ENCODE measurements at places on chromosomes 12 and 14.

GRCh38 chr12:45165284-45165683, 50.6 kb upstream of the ANO6 start:
- DNase-seq, result no peak

- DNase-seq, result no peak
These were observed 4.3 kb upstream of the MMP19 start for GRCh38 chr12:55847033-55847432.

- no peak for DNase-seq
These were observed 4.2 kb upstream of the TRHDE start for GRCh38 chr12:72267974-72268373.

GRCh38 chr12:12734054-12734453, 16.9 kb downstream of the CDKN1B start:
- DNase-seq, result no peak

DNA sequence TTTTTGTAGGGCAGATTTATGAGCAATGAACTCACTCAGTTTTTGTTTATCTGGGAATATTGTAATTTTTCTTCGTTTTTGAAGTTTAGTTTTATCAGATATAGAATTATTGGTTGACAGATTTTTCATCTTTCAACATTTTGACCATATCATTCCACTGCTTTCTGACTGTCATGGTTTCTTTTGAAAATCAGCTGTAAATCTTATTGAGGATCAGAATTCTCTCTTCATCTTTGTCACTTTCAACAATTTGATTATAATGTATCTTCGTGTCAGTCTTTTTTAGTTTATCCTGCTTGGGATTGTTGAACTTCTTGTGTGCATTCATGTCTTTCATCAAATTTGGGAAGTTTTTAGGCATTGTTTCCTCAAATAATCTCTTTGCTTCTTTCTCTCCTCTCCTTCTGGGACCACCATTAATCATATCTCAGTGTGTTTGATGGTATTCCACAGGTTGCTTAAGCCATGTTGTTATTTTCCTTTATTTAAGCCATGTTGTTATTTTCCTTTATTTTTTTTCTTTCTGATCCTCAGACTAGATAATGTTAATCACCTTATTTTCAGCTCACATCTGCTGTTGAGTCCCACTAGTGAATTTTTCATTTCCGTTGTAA, 229.7 kb upstream of the GARIN2 start:
- no peak for DNase-seq

DNA sequence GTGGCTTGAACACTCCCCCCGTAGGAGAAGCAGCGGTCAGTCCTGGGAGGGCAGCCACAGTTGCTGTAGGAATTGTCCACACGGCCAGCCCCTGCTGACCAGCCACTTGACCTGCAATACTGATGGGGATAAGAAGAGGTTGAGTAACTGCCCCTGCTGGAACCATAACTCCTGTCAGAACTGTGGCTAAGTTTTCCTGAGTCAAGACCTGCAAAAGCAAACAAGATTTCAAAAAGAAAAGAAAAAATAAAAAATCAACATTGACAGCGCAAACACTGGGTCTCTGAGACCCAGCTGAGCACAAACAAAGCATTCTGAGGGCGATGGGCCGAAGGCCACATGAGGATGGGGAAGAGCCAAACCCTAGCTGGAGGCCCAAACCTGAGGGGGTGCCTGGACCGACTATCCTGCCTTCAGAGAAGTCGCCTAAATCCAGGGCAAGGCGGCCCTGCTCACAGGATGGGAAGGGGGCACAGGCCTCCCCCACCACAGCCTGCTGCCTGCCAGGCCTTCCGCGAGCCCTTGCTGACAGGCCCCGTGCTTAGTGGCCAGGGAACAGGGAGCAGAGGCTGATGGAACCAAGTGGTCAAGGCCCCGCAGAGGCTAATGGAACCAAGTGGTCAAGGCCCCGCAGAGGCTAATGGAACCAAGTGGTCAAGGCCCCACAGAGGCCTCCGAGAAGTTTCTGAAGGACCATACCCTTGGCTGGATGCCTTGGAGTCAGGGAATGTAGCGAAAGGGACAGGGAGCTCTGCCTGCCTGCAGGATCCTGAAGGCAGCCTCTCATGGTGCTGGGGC, 19.1 kb downstream of the POU6F1 start:
- DNase-seq, result no peak

- no peak for DNase-seq
These were observed 11.1 kb downstream of the BAG5 start for GRCh38 chr14:103551338-103551762.

- no peak for DNase-seq
These were observed 17.5 kb downstream of the TRHDE start for GRCh38 chr12:72289633-72290032.

Measured in GOT3 (cell line).